ENCODE measurements at places on chromosomes 16 and 17.

GRCh38 chr16:58502217-58502921 lies 2.4 kb downstream of the NDRG4 start:
- DNase-seq = no peak

- no peak for DNase-seq
Measured at GRCh38 chr17:78719630-78720298, 62.3 kb downstream of the CYTH1 start.

GRCh38 chr17:82273327-82274133 lies at the start of gene CSNK1D:
CSNK1D (minus strand) TSS chr17:82273700; CDS start chr17:82273381, 319 bp downstream.
- peak; percentile 85 for DNase-seq

DNA sequence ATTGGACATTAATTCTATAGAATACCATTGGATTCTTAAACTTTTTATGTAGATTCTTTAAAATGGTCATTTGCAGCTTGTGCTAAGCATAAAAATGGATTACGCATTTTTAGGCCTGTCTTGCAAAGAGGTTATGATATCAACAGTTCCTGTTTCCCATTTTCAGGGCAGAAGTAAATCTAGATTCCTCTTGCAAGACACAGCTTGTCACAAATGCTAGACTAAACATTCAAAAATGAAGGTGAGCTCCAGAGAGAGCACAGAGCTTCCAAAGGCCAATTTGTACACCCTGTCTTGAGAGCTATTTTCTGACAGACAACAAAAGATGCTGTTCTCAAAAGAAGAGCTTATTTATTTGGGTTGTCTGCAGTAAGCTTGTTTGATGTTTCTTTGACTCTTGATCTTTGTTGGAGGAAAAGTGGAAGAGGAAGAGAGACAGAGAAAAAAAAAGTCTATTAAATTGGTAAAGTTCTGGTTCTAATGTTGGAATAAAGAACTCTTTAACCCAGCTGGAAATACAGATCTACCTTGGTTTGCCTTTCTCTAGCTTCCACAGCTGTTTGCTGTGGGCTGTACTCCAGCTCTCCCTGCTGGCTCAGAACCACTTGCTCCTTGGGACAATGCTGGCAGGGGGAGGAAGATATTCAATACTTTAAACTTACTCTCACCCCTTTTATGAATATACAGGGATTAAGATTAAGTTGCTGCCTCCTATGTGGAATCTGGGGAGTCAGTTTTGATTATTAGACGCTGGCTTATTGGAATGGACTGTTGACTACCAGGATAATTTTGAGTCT lies 651.8 kb downstream of the CDH11 start:
- DNase-seq = no peak

DNA sequence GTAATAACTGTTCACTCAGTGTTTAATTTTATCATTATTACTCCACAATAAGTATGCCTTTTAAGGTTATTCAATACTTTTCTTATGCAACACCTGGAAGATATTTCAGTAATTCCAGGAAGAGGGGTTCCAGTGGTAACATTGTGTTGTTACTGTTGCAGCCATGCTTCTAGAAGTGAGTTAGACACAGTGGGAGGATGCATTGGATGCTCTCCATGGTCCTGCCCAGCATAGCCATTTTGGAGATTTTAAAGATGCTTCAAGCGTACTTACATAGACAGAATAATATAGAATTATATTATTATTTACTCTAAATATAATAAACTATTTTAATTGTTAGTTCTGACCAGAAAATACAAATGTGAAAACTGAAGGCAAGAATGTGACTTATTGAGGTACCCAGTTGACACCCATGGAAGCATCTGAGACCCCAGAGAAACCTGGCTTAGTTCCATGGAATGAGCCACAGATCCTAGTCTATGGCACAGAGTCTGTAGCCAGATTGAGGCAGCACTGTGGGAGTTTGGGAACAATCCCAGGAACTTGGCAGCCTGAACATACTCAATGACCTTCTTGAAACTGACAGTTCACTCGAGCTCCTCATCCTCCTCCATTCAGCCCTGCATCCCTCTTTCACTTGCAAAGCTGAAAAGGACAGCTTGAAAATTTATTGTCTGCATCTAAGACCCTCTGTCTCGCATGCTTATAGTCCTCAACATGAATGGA lies 190.1 kb upstream of the HS3ST4 start:
- no peak for DNase-seq

DNA sequence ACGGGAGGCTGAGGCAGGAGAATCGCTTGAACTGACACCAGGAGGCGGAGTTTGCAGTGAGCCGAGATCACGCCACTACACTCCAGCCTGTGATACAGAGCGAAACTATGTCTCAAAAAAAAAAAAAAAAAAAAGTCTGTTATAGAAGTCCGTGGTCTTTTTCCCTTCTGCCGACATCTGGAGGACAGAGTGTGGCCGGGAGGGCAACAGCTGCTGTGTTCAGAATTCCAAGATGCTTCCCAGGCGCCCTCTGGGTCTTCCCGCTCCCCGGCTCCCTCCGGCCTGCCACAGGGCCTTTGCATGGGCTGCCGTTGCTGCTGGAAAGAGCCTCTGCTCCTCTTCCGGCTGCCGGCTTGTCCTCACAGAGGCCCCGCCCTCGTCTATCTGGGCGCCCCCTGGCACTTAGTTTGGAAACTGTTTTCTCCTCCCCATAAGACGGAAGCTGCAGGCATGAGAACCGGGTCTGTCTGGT lies 2.4 kb upstream of the CACNA1H start:
- DNase-seq = no peak

DNA sequence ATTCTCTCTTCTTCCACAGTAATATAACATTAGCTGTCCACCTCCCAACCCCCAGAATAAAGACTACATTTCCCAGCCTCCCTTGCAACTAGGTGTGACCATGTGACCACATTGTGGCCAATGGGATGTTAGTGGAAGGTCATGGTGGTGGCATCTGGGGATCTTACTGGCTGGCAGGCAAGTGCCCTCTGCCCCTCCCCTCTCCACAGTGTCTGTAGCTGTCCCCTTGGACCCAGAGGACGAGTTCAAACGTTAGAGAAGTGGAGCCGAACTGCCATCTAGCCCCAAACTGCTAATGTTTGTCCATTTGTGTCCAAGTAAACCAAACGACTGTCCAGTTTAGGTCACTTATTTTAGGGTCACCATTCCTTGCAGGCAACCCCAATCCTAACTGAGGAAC lies 26.6 kb upstream of the KCNG4 start:
- no peak for DNase-seq

GRCh38 chr16:72224260-72224768 lies 52.4 kb upstream of the PMFBP1 start:
- no peak for DNase-seq

- peak; percentile 70 for DNase-seq
Measured at GRCh38 chr17:8965394-8966168, at the start of gene PIK3R5. PIK3R5 (minus strand) TSS chr17:8965707; CDS start chr17:8911494, 54,213 bp downstream.

GRCh38 chr17:31609331-31609730 lies 217.9 kb downstream of the RAB11FIP4 start:
- DNase-seq = no peak

- no peak for DNase-seq
Measured at GRCh38 chr17:11557727-11558452, 40.4 kb upstream of the DNAH9 start.

DNA sequence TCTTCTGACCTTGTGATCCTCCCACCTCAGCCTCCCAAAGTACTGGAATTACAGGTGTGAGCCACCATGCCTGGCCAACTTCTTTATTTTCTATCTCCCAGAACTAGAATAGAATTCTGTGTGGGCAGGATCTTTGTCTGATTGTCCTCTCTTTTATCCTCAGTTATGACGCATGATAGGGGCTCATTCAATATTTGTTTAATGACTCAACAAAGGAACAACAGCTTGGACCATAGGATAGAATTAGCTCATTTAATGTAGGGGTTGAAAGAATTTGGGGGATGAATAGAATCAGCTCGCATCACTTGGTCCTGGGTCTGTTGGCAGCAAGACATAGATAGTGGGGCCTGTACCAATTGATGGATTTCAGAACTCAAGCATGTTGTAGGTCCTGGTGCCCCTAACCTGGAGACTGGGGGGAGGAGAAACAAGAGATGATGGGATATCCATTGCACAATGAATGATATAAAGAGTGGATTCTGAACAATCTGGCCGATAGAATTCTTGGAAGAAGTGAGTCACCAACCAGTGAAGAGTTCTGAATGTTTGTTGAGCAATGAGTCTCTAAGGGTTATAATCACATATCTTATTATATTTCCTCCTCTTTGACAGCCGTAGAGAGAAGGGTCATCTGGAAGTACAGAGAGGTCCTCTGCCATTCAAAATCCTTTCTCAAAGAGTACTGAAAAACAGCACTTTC lies 250.2 kb downstream of the HS3ST4 start:
- no peak for DNase-seq
